ENCODE measurements at places on chromosomes 7 and 10. TPM values are rescaled to one million over a fixed set of nuclear protein-coding genes. Genes with fewer than 3 reads are reported as not detected.

Gene SLC13A1
- not detected for total RNA-seq

Gene MEOX2
- total RNA-seq, result not detected

Gene POMZP3
- 9.0 TPM for total RNA-seq

Gene IGFBP3
- 0.12 TPM for total RNA-seq

Gene TEX36
- total RNA-seq, result not detected

Gene SPAM1
- not detected for total RNA-seq

Gene CTAGE4
- total RNA-seq, result 1.2 TPM

GRCh38 chr10:113960617-113961181 lies 83.0 kb upstream of the ADRB1 start:
- DNase-seq, result peak; percentile 46

GRCh38 chr10:57460540-57460939 lies 807.2 kb downstream of the IPMK start:
- DNase-seq, result no peak

DNA sequence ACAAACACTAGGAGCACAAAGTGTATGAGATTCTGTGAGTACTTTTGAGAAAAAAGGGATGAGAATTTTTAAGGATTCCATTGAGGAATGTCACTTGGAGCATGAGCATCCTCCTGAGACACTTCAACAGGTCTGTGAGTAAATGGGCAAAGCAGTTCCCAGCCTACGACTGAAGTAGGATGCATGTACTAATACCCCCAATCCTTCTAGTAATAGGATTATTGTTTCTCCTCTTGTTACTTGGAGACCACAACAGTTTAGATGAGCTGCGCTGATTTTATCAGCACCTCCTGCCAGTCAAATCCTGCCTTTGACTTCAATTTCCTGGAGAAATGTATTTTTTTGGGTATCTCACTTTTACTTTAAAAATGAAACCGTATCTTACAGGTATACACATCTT lies 820 bp downstream of the BBS9 start:
- DNase-seq, result peak; percentile 14

GRCh38 chr7:42142089-42142488 lies 94.9 kb downstream of the GLI3 start:
- DNase-seq, result no peak

DNA sequence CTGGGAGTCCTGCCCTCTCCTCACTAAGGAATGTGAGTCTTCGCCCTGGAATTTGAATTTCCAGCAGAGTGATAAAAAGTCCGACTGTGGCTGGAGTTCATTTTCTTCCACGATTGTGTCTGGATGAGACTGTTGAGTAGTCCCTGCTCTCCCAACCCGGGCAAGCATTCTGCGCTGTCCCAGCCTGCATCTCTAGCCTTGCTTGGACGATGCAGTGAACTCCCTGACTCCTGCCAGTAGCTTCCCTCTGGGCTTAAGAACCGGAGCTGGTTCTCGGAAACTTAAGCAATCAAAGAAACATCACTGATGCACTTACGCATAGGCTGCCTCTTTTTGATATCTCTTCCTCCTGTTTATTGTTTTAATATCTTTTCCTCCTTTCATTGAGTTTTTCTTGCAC lies 116.0 kb upstream of the FZD8 start:
- no peak for DNase-seq

DNA sequence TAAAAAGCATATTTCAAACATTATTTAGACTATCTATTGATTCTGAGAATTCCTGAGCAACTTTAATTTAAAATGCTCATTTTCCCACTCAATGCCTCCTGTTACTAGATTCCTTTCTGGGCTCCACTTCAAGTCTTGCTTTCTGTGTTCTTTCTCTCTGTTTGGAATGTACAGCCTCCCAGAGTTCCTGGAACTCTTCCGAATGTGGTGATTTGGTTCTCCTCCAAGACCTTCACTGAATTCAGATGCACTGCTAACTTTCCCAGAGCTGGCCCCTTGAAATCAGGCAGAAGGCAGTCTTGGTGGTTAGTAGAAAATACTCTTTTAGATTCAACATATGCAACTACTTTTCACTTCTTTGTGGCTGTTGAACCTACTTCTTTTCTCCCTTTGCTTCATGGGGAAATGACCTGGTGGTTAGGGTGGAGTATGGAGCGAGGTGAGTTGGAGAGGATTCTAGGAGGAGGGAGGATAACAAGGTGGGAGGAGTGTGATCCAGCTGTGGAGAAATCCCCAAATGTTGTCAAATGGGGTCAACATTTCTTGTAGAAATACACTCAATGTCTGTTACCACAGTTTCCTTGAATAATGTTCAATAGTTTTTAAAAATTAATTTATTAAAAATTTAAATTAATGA lies 27.9 kb upstream of the CCDC7 start:
- DNase-seq, result no peak

- no peak for DNase-seq
Observed at GRCh38 chr7:50281680-50282445, 22.7 kb upstream of the IKZF1 start.

DNA sequence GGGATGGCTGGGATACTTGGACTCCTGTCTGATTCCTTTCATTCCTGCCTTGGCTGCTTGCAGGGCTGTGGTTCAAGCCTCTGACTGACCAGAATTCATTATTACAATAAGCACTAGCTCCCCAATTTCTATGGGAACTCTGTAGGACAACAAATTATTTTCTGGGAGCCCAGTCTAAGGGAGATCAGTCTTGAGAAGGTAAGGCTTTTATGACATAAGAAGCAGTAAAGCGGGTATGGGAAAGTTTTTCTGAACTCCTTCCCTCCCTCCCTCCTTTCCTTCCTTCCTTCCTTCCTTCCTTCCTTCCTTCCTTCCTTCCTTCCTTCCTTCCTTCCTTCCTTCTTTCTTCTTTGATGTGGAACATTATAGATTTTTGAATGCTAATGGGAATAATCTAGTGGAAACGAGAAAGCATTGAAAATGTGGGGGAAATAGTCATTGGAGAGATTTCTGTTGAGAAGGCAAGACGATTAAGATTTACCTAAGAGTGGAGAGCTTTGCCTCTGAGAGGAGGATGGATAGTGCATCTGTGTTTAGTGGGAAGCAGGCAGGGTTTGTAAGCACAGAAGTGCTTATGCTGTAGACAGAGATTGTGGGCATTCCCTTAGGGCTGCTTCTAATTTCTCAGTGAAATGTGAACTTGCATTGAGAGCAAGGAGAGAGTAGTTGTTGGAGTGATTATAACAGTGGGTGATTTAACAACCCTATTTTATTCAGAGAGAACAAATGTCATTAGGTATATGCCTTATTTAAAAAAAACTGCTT lies 201.5 kb downstream of the DNAJB9 start:
- DNase-seq, result no peak

DNA sequence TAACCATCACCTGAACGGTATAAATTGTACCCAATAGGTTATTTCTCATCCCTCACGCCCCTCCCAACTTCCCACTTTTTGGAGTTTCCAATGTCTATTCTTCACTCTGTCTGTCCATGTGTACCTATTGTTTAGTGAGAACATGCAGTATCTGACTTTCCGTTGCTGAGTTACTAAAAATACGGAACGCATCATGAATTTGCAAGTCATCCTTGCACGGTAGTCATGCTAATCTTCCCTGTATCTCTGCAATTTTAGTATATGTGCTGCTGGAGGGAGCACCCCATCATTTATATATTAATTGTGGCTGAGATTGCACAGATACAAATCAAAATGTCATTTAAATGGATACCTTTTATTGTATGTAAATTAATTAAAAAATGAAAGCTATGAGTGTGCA lies 75.7 kb upstream of the SFMBT2 start:
- DNase-seq, result no peak

DNA sequence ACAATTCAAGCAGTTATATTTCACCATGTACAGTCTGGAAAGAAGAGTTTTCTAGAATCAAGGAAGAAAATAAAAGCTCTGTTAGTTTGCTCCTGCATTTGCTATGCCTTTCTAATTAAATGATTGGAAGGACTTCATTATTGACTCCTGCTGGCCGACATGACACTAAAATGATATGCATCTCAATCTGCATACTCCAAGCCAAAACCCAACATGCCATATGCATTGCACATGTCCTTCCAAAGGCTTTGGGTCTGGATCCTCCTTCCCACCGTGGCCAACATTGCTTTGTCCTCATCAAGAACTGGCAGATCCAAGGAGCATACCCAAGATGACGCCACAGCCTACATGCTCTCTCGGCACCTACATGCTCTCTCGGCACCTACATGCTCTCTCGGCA lies 46.5 kb downstream of the PAXIP1 start:
- no peak for DNase-seq

- DNase-seq, result no peak
Observed at GRCh38 chr7:108004220-108005142, 1.5 kb upstream of the LAMB1 start.

DNA sequence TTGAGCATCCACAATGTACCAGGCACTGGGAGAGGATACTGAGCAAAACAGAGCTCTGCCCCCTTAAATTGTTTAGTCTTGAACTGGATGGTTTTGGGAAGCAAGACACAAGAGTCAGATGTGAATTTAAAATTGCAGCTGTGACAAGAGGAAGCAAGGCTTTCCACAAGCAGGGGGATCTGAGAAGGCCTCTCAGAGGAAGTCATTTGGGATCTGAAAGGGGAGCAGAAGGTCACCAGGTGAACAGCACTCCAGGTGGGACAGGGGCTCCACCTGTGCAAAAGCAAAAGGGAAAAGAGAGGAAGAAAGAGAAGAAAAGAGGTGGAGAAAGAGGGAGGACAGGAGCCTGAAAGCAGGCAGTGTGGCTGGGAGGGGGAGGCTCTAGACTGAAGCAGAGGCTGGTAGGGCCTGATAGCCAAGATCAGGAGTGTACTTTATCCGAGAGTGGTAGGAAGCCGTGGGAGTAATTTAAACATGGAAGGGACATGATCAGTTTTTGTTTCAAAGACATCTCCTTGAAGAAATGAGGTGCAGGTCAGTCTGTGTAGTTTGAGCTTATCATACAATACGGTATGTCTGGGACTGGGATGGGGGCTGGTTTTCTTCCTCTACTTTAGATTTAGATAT lies 76.1 kb upstream of the DUSP5 start:
- DNase-seq, result no peak

DNA sequence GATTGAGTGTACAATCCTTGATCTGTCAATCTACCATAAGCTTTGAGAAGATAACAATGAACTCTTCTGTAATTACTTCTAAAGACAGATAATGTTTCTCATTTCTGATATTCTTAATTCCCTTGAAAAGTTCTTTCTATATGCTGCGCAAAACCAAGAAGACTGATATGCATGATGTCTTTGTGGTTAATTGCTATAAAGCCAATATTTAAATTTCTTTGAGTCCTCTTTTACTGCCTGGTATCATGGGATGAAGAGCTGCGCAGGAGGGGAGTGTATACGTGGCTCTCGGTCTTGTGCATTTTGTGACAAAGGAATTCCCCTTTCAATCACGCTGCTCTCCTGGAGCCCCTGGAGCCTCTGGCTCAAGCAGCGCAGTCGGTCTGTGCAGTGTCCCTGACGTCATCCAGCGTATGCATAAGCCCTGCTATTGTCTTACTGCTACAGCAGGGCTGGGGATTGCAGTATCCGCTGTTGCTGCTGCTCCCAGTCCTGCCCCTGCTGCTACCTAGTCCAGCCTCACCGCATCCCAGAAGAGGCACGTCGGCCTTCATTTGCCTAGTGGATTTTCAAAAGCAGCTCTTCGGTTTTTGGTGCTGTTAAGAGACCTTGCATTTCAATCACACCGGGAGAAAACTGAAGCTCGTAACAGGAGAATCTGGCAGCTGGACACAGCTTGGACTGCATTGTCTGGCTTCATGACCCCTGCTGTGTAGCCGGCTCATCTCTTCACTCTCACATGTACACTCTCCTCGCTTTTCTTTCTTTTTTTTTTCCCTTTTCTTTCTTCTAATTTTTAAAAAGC lies 66.7 kb downstream of the ST7 start:
- DNase-seq, result no peak

DNA sequence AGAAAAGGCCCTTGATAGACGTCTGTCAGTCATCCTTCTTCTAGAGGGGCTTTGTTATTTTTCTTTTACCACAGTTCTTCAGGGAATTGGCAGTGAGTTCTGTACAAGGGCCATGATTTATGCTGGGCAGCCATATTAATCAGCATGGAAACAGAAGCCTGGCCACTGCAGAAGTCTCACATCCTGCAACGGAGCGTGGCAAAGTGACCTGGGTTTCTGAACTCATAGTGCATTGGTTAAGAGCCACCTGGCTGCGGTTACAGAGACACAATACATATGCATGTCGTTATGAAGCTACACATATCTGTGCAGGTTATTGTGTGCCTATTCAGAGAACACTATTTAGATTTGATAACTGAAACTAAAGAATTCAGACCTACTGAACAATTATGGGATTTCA lies 419.4 kb upstream of the CELF2 start:
- DNase-seq, result no peak

GRCh38 chr10:93357680-93358079 lies 124.5 kb downstream of the MYOF start:
- DNase-seq, result peak; percentile 32

- no peak for DNase-seq
Observed at GRCh38 chr7:140404565-140405065, 757 bp downstream of the RAB19 start.

- DNase-seq, result peak; percentile 28
Observed at GRCh38 chr10:6643962-6644361, 63.9 kb upstream of the PRKCQ start.

DNA sequence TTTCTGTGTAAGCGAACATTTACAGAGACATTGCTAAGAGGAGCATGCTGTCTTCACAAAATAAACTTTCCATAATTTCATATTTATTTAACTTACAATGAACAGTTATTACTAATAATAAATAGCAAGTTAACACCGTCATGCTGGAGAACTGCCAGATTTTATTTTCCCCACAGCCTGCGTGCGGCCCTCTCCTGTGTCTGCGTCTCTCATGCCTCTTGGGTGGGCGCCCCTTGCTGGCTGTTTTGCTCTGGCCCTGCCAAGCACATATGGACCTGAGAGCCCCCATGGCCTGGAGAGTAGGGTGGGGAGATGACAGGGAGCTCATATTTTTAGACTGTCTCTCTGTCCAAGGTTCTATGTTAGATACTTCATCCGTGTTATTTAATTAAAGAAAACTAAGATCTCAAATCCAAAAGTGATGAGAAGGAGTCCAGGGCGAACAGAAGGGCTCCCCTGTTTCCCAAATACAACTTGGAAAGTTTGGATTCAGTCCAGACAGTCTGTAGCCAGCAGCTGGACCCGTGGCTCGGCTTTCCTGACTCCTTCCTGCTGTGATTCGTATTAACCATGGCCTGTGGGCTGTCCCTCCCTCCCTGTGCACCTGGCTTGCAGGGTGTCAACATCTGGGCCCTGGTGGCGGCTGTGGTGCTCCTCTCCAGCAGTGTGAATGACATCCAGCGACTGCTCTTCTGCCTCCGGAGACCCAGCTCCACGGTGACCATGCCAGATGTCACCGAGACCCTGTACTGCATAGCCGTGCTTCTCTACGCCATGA lies 20.5 kb downstream of the FBH1 start:
- no peak for DNase-seq

DNA sequence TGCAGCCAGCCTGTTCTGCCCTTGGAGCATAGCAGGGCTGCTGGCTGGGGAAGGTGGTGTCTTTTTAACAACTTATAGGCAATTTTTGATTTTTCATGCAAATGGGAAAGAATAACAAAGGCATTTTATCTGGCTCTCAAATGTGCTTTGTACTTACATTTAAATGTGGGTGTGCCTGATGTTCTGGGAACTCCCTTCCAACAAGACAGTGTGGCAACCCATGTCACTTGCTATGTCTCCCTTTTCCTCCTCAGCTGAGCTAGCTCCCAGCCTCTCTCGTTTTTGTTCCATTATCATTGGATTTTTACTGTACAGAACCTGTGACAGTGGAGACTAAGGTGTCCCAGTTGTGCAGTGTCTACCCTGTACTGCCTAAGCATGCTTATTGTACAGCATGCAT lies 93.5 kb upstream of the PDCD4 start:
- no peak for DNase-seq

Data from activated CD4-positive, alpha-beta T cell treated with anti-CD3 and anti-CD28 coated beads for 36 hours (primary cell).